ENCODE measurements at places on chromosomes 2 and 18.

DNA sequence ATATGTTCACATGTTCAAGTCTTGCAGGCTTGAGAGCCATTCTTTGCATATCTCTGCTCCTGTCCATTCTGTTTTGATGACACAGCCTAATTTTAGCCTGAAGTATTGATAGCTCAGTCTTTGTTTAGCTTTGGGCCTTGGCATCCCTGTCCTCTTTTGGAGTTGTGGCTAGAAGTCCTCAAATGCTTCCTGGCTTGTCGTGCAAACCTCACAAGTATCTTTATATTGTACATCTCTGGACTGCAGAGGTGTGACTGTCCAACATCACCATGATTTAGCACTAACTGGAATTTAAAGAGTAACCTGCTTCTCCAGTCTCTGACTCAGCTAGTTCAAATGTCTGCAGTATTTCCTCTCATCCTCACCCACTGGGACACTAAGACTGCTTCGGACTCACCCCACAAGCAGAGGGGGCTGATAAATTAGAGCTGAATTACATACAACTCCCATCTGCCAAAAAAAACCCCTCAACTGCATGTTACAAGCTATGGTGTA, 11.7 kb downstream of the PFN4 start:
- no peak for DNase-seq

DNA sequence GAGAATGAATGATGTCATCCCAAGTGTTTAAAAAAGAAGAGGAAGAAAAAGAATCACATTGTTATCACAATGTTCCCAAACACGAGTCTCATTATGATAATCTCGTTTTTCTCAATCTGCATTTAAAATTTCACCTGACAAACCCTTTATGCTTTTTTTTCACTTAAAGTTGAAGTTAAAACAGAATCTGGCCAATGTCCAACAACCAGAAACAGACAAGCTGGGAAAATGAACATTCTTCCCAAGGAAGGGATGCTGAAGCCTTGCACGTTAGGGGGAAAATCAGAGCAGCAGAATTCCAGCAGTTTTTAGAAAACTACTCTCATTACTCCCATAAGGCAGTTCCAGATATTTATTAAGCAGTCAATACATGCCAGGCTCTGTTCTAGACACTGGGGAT, 245.3 kb downstream of the TMEM182 start:
- DNase-seq, result no peak

- DNase-seq, result no peak
Measured at GRCh38 chr2:100898035-100898665, 78.2 kb downstream of the NPAS2 start.

DNA sequence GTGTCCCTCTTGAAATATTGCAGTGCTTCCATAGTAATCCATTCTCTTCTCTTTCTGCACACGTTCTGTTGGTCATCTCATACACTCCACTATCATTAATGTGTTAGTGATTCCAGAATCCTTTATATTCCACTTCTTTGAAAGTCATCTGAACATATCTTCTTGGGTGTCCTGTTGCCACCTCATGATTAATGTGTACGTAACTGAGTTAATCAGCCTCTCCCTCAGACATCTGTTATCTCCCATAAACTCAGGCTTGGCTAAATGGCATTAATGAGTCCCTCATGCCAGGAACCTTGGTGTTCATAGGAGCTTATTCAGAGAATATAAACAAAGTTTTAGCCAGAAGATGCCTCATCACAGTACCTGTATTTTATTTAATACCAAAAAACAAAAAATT, 126.4 kb downstream of the NCOA1 start:
- DNase-seq, result no peak

DNA sequence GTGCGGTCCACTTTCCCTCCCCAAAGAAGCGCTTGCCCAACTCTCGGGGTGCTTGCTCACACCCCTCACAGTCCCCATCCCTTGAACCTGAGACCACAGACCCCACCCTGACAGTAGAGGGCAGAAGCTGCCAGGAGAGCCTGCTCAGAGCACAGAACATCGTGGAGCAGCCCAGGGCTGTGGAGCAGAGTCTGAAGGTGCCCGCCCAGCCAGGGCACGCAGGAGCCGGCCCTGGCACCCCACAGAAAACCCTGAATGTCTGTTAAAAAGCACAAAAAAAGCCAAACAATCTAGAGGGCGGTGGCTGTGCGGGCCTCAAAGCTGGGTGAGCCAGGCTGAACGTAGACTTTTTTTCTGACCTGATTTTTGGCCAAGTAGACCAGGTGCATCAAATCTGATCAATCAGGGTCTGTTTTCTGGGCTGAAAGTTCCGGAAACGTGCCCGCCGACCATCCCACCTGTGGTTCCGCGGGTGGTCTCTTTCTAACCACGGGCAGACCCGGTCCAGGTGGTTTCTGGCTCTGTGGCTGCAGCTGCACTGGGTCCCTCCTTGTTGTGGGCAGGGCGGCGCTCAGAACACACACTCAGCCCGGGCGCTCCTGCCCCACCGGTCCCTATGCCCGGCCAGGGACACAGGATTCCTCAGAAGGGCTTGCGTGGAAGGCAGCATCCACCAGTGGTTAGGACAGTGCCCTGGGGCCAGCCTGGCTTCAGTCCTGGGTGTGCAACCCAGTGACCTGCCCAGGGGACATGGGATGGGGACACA, 66.3 kb downstream of the SLC66A2 start:
- no peak for DNase-seq

GRCh38 chr2:199955007-199955338, 318 bp downstream of the TYW5 start:
- no peak for DNase-seq

DNA sequence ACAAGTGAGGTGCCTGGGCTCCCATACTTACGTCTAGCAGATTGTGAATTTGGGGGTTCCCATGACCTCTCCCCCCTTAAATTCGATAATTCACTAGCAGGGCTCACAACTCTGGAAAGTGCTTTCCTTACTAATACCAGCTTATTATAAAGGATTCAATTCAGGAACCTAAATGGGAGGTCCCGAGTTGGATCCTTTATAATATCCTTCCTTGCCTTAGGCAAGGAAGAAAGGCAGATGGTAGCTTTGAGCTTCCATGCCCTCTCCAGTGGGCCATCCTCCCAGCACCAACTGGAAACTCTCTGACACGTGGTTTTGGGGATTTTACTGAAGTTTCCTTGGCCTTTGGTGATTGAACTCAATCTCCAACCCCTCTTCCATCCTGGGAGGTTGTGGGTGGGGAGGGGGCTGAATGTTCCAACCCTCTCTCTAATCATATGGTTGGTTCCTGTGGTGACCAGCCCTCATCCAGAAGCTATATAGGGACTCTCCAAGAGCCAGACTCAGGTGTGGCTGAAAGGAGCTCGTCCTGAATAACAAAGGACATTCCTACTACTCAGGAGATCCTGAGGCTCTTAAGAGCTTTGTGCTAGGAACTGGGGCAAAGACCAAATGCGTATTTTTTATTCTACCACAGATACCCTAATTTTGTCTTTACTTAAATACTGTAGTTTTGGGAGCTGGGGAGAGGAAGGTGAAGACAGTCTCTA, 62.2 kb downstream of the HAUS1 start:
- no peak for DNase-seq

DNA sequence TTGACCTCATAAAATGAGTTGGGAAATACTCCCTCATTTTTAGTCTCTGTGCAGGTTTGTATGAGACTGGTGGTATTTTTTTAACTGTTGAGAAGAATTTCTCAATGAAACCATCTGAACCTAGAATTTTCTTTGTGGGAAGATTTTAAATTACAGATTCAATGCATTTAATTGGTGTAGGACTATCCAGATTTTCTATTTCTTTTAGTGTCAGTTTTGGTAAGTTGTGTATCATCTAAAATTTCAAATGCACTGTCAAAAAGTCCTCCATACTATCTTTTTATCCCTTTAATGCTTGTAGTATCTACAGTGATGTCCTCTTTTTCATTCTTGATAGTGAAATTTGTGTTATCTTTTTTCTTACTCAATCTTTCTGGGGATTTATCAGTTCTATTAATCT, 1.8 kb upstream of the BOK start:
- DNase-seq, result no peak

DNA sequence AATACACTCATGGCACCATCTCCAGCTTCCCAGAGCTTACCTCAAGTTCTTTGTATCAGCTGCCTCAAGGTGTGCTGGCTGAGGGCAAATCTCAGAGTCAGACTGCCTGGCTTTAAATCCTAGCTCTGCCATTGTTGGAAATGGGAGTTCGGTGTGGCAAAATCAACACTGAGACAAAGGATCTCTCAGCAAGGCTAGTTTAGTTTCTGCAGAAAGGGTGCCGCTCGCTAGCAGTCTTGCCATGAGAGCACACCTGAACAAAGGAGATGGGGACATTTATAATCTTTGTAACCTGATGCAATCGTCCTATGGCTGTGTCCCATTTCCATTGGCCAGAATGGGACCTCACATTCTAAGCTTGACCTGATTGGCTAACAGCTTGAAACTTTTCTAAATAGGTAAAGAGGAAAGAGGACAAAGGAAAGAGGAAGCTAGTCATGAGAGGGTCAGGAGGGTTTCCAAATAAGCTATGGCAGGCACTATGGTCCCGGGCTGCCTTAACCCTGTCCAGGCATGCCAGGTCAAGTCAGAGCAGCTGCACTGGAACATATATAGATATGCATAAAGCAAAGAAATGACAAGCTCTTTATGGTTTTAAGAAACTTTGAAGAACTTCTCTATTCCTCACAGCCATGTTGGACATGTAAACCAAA, 4.3 kb upstream of the UBE2F start:
- DNase-seq, result no peak

- no peak for DNase-seq
Measured at GRCh38 chr2:25257032-25257552, 84.6 kb downstream of the DNMT3A start.

DNA sequence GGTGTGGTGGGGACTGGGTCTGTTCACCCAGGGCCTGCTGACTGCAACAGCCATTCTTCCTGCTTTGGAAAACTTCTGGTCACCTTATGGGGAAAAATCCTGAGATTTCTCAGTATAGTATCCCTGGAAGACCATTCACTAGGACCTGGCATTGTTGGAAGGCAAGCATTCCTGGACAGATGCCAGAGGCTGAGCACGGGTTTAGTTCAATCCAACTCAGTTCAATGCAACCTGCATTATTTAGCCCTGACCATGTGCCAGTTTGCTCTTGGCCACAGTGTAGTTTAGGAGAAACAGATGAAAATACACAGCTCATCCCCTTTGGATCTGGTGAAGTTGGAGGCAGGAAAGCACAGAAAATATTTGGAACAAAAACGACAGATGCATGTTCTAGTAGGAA, 95.9 kb downstream of the LPIN1 start:
- DNase-seq, result no peak

- DNase-seq, result peak; percentile 34
Measured at GRCh38 chr2:12856934-12857601, 140.3 kb downstream of the TRIB2 start.

GRCh38 chr18:10948421-10948820, 200.9 kb downstream of the PIEZO2 start:
- DNase-seq, result no peak

DNA sequence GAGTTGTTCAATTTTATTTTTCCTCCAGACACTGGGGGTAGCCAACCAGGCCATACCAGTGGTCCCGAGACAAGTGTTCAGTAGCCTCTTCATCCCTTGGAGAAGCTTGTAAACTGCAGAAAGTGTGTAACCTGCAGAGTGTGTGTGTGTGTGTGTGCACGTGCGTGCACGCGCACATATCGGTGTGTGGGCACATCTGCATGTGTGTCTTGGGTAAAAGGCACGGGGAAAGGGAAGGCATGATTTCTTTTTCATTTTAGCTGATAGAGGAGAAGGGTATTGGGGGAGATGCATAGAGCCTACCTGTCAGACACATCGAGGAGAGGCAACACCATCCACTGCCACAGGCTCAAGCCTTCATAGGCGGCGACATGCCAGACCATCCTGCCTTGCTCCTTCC, 181.4 kb downstream of the CLIP4 start:
- no peak for DNase-seq

DNA sequence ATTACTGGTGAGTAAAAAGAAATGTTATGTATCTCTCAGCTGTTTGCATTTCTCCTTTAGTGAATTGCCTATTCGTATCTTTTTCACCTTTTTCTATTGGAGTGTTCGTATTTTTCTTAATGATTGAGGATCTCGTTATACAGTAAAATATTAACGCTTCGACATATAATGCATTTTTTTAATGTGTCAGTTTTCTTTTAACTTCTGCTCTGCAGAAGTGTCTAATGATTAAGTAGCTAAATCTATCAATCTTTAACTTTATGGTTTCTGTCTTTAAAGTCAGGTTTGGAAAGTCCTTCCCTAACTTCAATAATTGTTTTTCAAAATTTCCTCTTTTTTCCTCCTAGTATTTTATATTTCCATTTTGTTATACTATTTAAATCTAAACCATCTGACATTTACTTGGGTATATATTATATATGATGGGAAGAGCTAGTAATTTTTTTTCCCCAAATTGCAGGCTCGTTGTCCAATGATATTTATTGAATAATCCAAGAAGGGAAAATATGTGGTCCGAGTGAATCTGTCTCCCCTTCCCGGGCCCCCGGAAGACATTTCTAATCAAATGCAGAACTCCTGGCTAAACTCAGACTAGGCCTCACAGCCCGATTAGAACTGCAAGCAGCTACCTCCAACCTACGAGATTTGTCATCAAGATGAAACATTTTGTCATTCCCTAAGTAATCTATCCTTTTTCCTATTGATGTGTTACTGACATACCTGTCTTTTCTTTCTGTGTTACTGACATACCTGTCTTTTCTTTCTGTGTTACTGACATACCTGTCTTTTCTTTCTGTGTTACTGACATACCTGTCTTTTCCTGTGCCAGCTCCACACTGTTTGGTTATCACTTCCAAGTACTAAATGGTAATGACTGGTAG, 17.2 kb downstream of the PCBP1 start:
- no peak for DNase-seq

- no peak for DNase-seq
Measured at GRCh38 chr18:36893227-36893626, 64.3 kb downstream of the KIAA1328 start.

DNA sequence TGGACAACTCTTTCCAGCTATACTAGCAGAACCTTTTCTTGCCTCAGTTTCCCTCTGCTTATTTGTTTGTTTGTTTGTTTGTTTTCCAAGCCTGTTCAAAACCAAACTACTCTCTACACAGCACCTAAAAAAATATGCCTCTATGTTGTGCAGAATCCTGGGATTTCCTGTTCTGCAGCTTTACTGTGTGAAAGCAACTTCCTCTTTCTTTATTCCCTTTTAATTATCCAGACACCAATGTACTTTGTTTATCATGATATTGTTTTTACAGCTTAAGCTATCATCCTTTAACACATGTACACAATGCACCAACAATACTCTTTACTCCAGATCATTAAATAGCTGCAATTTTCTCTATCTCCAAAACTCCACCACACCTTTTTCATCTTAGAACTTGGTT, 259.5 kb downstream of the EPHA4 start:
- DNase-seq, result no peak

- DNase-seq, result no peak
Measured at GRCh38 chr18:31595121-31595771, 3.6 kb downstream of the TTR start.
